ENCODE measurements at places on chromosomes 3 and 15. TPM values are rescaled to one million over a fixed set of nuclear protein-coding genes. Genes with fewer than 3 reads are reported as not detected.

Gene SLC24A5
- not detected for total RNA-seq

Gene DNASE1L3
- 3.4 TPM for total RNA-seq

- DNase-seq, result no peak
Measured at GRCh38 chr15:97929456-97930229, 30.9 kb upstream of the ARRDC4 start.

- no peak for DNase-seq
Measured at GRCh38 chr15:34768530-34768929, 13.7 kb upstream of the GJD2 start.

DNA sequence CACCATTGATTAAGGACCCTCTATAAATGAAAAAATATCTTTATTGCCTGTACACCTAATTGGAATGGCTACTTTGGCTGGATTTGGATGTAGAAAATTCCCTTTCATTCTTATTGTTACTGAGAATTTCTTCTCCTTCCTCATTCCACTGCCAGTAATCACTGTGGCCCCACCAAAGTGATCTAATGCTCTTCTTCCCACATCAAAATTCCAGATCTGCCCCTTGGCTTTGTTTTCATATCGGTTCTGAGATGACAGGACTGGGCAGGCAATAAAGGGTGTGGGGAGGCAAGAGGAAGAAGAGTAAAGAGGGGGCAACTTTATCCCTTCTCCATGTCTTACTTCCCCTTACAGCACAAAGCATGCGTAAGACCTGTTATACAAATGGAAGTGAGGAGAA lies 2.1 kb downstream of the ANKUB1 start:
- DNase-seq, result no peak

GRCh38 chr3:197253238-197253947 lies 45.0 kb downstream of the DLG1 start:
- DNase-seq, result no peak

Gene CFAP44
- 3.2 TPM for total RNA-seq

- peak; percentile 64 for DNase-seq
Measured at GRCh38 chr15:89828281-89829145, 13.9 kb upstream of the ANPEP start.

Gene LRRC15
- total RNA-seq, result 0.74 TPM

GRCh38 chr15:68484696-68485400 lies 52.9 kb upstream of the ITGA11 start:
- DNase-seq, result no peak

Gene TLR9
- total RNA-seq, result not detected

GRCh38 chr3:195184716-195185421 lies 86.1 kb downstream of the XXYLT1 start:
- no peak for DNase-seq

Gene SLC35A5
- total RNA-seq, result 16.5 TPM

Gene SATB1
- total RNA-seq, result 33.5 TPM

Gene CFAP20DC
- total RNA-seq, result 0.08 TPM

DNA sequence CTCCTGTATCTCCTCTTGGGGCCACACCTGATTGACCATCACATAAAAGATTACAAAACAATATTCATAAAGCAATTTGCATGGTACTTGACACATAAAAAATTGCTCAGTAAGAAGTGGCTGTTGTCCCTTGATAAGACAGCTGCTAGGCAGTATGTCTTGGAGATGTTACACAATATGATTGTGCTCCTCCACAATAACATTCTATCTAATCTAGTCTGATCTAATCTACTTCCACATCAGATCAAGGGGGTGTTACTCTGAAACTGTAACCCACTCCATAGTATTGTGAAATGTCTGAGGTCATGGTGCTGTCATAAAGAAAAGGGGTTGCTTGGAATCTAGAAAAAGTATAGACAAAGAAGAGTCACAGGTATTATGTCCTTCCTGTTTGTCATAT lies 23.4 kb upstream of the AQP9 start:
- no peak for DNase-seq

DNA sequence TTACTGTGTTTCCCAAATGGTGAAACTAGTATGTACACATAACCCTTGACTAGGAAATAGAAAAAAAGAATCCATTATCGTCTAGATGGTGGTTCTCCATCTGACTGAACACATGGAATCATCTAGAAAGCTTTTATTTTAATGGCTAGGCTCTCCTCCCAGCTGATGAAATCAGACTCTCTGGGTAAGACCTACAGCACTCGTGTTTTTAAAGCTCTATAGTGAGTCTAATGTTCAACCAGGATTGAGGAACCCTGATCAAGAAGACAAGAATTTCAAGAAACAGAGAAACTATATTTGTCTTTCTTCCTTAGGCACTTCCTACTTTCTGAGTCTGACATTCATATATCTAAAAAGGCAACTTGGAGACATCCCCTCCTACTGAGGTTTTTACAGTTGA lies 118.8 kb downstream of the TMCO5A start:
- DNase-seq, result no peak

Gene ZNF501
- total RNA-seq, result 4.0 TPM

Gene TRAT1
- total RNA-seq, result 0.50 TPM

GRCh38 chr15:39976291-39977274 lies 42.7 kb downstream of the EIF2AK4 start:
- peak; percentile 73 for DNase-seq

- DNase-seq, result no peak
Measured at GRCh38 chr3:86239946-86240345, 751.0 kb downstream of the VGLL3 start.

- DNase-seq, result no peak
Measured at GRCh38 chr15:23897091-23897490, 210.0 kb upstream of the NDN start.

- no peak for DNase-seq
Measured at GRCh38 chr15:31393444-31394091, 66.9 kb downstream of the KLF13 start.

DNA sequence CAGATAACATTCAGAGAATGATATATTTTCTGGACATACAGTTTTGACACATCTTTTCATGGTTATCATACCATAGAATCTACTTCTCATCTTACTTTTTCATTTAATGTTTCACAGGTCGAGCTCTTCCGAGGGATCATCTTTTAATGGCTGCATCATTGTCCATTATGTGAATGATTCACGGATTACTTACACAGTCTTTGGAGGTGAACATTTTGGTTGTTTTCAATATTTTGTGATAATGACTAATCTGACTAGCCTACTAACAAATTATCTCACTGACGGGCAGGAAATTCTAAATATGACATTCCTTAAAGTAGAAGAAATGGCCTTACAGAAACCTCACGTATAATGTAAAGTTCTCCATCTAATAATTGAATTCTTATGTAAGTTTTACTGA lies 209.1 kb upstream of the STRIT1 start:
- no peak for DNase-seq

Gene P2RY1
- total RNA-seq, result 4.3 TPM

DNA sequence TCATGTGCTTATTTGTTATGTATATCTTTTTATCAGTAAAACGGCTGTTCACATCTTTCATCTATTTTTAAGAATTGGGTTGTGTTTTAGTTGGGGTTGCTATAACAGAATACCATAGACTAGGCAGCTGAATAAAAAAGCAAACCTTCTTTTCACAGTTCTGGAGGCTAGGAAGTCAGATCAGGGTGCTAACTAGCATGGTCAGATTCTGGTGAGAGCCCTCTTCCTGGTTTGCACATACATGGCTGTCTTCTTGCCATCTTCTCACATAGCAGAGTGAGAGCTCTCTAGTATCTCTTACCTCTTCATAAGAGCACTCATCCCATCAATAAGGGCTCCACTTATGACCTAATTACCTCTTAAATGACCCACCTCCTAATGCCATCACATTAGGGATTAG lies 33.8 kb downstream of the NMD3 start:
- DNase-seq, result no peak

DNA sequence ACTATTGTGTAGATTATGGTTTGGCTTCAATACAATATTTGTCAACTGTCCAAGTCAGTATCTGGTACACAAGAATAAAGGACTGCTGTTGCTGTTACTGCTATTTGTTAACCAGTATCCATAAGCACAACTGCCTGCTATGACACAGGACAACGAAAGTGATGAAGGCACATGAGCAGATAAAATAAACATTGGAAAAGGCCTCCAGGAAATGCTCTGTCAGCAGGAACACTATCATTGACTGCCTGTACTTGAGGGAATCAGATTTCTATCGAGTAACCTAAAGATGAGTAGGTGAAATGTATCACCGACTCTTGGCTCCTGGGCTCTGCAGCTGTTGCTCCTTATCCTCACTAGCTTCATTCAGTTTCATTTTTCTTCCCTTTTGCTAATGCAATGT lies 56.5 kb downstream of the FMN1 start:
- no peak for DNase-seq

- no peak for DNase-seq
Measured at GRCh38 chr3:88031642-88032077, 27.1 kb downstream of the CGGBP1 start.

DNA sequence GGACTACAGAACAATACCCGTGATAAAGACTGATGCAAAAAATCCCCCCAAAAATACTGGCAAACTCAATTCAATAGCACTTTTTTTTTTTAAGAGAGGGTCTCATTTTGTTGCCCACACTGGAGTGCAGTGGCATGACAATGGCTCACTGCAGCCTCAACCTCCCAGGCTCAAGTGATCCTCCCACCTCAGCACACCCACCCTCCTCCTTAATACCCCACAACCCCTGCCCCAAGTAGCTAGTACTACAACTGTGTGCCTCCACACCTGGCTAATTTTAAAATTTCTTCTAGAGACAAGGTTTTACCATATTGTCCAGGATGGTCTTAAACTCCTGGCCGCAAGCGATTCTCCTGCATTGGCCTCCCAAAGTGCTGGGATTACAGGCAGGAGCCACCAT lies 11.4 kb downstream of the TOP2B start:
- no peak for DNase-seq

DNA sequence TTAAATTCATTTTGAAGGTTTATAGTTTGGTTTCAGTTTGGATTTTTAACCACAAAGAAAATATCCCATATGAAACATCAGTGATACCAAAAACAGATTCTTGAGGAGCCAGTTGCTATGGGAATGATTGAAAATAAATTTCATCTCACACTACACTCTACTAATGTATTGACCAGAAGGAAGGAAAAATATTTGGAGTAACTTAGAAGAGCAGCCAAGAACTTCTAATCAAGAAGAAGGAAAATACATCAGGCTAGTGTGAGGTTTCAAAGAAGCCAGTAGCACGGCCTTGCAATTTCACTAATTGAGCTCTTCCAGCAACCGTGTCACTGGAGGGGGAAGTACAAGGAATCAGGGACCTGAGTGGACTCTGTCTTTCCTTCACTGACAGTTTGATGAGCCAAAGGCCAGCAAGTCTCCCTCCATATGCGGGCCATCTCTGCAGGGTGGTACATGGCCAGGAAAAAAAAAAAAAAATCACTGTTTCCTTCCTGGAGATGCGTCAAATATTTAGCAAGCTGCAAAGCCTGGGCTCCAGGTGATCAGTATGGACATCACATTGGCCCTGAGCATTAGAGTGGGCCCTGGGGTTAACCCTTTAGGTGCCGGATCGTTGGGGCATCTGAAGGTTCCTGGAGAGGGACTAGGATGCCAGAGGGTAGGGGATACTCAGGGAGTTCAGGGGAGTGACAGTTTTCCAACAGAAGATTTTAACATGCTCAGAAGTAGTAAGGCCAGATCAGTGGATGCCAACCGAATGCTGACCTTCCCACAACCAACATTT lies 37.1 kb downstream of the SLC12A8 start:
- DNase-seq, result no peak

Gene TF
- total RNA-seq, result 31.8 TPM

- peak; percentile 77 for DNase-seq
Measured at GRCh38 chr3:13012221-13012691, 61.0 kb downstream of the IQSEC1 start.

DNA sequence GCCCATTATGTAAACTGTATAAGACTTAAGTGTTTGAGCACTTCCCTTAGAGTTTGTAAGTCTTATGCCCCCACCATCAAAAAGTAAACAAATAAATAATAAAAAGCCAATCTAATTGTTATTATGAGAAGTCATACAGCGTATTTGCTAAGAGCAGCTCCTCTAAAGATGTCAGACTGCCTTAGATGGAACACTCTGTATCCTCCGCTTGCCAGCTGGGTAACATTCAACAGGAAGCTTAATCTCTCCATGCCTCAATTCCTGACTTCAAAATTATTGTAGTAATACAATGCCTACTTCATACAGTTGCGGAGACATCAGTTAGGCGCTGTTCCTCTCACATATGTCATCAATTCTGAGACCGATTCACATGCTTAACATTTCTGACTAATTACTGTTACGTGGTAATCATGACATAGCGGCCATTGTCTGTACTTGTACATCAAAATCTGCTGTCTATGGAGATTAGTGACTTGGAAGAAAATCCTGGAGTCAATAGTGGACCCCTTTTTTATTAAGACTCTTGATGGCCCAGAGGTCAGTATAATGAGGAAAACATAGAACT lies 417.7 kb downstream of the LPP start:
- DNase-seq, result no peak

Gene TRAIP
- total RNA-seq, result 1.7 TPM

GRCh38 chr3:46102780-46103130 lies 75.5 kb upstream of the XCR1 start:
- no peak for DNase-seq

Gene FILIP1L
- 77.0 TPM for total RNA-seq

Gene CCDC191
- 1.4 TPM for total RNA-seq

Gene MRAS
- total RNA-seq, result 213 TPM

Gene LRRC2
- total RNA-seq, result 20.5 TPM

GRCh38 chr3:146425341-146425740 lies 44.0 kb downstream of the PLSCR2 start:
- DNase-seq, result no peak

- DNase-seq, result peak; percentile 59
Measured at GRCh38 chr3:141308588-141309218, 59.6 kb upstream of the ZBTB38 start.

Gene CRABP1
- total RNA-seq, result not detected

Gene PP2D1
- not detected for total RNA-seq

DNA sequence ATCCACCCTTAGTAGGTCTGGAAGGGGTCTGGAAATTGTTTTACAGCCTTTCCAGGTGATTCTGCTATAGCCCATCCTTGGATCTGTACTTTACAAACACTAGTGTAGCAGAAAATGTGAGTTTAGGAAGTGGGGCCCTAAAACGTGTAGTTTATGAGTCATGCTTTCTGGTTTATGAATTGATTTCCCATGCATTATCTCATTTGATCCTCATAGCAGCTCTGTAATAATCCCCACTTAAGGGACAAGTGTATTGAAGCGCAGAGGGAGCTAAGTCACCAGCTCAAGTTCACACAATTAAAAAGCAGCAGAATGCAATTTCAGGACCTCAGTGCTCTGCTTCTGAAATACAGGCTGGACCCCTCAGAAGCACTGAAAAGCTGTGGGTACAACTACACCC lies 22.7 kb upstream of the STARD5 start:
- DNase-seq, result no peak

Gene ZMYND10
- total RNA-seq, result not detected

Gene SENP5
- 26.9 TPM for total RNA-seq

Gene GRAMD2A
- not detected for total RNA-seq
